Left renal pelvis (tissue), 4 donors: ENCODE measurements at places on chromosomes 11 and 22. TPM values are rescaled to one million over a fixed set of nuclear protein-coding genes. Genes with fewer than 3 reads are reported as not detected.

DNA sequence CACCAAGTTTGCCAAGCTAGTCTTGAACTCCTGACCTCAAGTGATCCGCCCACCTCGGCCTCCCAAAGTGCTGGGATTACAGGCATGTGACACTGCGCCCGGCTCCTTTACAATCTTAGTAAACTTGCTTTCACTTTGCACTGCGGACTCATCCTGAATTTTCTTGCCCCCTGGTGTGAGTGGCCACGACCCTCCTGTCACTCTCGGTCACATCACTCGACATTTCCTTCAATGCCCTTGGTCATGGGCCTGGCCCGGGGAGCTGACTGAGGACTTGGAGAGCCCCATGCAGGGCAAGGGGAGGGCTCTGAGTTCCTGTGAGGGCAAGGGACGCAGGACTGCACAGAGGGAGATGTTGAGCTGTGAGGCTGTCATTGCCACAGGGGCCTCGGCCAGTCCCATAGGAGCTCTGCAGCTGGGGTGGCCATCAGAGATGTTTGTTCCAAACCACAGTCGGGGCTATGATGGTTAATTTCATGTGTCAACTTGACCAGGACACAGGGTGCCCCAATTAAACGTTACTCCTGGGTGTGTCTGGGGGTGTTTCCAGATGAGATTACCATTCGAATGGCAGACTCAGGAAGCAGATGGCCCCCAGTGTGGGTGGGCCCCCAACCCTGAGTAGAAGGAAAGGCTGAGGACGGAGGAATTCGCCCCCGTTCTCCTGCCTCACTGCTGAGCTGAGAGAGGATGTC is 21.2 kb downstream of the A4GALT start:
- DNase-seq: no peak

- DNase-seq: no peak
Observed at GRCh38 chr22:36744413-36744765, 31.5 kb downstream of the IFT27 start.

DNA sequence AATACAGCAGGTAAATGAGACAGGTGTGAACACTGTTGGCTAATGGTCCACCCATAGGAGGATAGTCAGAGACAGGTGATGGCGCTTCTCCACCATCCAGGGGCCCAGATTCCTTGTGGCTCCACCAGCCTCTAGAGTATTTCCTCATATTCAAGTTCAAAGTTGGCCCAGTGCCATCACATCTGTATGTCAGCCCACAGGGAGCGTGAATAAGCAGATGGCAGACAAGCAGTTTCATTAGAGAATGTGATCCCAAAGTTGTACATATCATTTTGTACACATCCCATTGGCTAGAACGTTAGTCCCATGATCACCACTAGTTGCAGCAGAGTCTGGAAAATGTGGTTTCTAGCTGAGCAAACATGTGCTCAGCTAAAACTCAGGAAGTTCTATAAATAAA is 11.0 kb upstream of the CWF19L2 start:
- DNase-seq: no peak

DNA sequence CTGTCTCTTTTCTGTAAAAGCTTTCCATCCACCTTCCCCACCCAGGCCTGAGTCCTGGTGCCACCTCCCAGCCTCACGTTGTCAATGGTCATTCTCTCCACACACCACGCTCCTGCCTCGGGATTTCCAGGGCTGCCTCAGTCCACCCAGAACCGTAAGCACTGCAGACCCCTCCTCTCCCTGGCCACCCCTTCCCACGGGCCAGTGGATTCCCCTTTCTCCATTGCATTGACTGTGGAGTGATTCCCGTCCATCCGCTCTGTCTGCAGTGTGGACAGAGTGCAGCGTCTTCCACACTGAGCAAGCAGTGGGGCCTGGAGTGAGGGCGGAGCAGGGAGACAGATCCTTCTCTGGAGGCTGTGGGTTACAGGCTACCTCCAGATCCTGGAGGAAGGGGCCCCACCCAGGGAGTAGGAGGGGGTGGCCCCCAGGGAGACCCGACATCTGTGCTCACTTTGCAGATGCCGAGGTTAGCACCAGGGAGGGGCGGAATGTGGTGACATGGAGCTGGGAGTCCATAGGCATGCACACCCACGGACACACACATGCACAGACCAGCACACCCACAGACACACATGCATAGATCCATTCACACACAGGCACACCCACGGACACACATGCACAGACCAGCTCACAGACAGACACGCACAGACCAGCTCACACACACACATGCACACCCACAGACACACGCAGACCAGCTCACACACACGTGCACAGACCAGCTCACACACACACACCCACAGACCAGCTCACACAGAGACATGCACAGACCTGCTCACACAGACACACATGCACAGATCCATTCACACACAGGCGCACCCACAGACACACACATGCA is 109.6 kb upstream of the B3GAT1 start:
- no peak for DNase-seq

DNA sequence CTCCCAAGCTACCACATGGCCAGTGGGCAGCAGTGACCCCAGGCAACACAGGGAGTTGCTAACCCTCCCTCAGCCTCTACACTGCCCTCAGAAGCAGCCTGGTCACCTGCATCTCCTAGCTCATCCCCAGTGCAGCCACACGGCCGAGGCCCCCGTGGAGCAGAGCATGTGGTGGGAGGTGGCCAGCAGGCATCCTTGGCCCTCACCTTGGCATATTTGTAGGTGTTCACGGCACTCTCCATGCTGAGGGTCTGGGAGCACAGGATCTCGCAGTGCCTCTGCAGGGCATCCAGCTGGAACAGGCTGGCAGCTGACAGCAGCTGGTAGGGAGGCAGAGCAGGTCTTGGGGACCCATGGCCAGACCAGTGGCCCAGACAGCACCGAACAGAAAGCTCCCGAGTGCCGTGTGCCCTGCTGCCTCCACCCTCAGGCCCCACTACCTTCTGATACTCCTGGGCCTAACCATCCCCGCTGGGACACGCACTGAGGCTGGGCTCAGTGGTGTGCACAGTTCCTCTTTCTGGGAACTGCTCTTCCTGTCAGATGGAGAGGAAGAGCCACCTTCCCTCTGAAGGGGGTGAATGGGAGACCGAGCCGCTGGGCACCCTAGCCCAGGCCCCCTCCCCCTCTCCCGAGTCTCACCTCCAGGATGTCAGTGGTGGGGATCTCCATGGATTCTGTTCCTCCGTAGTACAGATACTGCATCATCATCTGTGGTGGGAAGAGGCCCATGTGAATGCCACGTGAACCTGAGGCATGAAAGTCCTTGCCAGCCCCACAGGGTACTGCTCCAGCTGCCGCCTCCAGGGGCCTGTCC is 48.8 kb downstream of the NAT10 start:
- no peak for DNase-seq

- DNase-seq: no peak
Observed at GRCh38 chr11:64198511-64198910, 8.0 kb upstream of the FERMT3 start.

DNA sequence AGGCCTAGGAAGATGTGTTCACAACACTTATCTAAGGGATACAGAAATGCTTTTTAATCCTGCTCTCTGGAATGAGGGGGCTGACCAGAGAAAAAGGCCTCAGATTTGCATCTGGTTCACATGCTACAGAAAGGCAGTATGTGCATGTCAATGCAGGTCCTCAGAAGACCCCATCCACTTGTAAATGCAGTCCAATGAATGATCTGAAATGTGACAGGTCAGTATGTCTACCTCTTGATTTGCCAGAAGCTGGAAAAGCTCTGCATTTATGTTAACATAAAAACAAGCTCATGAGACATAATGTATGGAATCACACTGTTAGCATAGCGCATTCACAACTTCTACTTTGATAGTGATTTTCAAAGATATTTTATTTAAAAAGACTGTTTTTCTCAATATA is 367.4 kb upstream of the CHORDC1 start:
- no peak for DNase-seq

DNA sequence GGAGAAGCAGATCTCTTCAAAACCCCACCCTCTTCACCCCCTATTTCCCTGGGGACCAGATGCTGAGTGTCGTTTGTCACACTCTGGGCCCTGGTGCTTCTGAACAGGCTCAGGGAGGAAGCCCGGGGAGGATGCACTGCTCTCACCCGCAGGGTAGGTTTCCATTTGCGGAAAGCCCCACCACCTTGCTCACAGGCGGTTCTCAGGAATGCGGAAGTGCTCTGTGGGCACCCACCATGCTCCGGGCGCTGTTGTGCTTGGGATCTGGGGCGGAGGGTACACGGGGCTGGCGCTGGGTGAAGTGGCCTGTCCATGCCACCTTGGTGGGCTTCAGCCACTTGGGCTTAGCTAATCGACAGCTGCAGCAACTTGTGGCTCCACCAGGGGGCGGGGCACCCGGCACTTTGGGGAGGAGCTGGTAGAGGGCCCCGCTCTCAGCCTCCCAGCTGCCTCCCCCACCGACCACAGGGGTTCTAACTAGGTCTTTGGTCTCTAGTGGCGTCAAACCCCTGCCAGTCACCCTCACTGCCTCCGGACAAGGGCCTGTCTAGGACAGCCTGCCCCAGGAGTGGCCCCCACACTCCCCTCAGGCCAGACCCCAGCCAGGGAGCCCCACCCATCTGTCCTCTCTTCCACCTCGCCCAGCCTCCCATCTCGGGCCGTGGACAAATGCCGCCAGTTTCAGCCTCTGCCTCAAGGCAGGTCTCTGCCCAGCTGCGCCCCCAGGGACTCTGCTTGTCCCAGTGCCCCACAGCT is 7.4 kb downstream of the NDUFV1 start:
- DNase-seq: no peak

- no peak for DNase-seq
Observed at GRCh38 chr22:27779643-27780042, 21.9 kb downstream of the MN1 start.

GRCh38 chr22:38041760-38042487 is 15.3 kb upstream of the PICK1 start:
- DNase-seq: no peak

DNA sequence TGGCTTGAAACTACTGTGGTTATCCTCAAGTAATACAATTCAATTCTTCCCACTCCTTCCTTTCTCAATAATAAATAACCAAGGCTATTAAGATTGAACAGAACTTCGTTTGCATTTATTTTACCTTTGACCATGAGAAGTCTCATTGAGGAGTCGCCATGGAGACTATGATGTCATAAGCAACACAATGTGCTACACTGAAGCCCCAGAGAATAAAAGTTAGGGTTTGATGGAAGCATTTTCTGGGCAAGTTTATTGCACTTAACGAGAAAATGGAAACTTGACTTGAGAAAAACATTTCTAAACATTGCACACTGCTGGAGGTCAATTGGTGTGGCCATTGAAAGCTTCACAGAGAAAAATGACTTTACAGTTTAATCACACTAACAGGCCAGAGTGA is 121.5 kb downstream of the FAM76B start:
- DNase-seq: no peak

DNA sequence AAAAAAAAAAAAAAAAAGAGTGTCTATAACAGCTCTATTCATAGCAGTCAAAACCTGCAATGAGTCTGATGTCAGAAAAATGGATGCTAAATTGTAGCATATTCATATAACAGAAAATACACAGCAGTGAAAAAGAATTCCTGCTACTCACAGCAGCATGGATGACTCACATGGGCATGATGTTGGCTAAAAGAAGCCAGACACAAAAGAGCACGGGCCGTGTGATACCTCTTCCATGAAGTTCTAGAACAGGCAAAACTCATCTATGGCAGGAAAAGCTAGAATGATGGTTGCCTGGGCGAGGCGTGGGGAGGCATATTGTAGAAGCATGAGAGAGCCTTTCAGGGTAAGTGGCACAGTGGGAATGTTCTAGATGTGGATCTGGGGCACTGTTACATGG is 18.9 kb downstream of the PLAAT3 start:
- no peak for DNase-seq

DNA sequence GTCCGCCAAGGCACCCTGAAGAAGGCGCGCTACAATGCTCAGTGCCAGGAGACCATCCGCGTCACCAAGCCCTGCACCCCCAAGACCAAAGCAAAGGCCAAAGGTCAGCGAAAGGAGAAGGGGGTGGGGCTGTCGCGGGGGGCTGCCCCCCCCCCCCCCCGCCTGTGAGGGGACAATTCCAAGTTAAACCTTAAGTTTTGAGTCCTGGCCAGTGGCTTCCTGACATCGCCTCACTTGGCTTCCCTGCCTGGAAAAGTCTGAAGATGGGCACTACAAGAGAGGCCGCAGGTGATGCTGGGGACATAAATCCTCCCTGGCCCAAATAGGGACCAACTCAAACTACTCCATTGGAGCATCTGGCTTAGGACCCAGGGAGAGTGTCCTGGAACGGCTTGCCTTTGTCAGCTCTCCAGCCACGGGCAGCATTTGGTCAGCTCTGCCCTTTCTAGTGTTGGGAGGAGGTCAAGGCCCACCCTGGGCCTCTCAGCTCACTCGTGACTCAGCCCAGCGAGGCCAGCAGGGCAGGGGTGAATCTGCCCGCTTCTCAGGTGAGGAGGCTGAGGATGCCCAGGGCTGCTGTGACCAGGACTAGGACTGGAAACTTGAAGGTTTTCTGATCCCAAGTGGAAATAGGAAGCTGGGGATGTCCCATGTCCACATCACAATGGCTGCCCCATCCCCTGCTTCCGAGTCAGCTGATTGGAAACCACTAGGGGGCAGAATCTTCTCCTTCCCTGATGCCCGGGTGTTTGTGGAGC is 1.4 kb downstream of the MDK start:
- DNase-seq: no peak

DNA sequence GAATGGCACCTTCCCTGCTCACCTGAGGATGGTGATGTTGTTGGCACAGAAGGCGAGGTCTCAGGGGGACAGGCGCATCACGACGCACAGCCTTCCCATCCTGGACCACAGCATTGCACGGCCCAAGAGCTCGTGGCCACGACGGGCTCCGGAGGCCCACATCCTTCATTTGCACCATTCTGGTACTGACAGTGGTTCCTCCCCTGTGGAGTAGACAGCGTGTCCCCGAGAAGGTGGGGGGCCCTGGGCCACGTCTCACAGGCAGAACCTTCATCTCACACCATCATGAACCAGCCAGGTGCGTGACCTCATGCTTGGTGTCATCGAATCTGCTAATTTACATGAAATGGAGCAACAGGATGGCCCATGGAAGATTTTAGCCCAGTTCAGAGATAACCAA is 180.0 kb downstream of the CTTN start:
- DNase-seq: no peak

- DNase-seq: no peak
Observed at GRCh38 chr22:17922925-17923903, 101.1 kb downstream of the MICAL3 start.

GRCh38 chr11:114058026-114058706 is 1.3 kb upstream of the ZBTB16 start:
- DNase-seq: no peak

Gene OR52I2
- not detected for polyA plus RNA-seq

Gene OR8D2
- not detected for polyA plus RNA-seq

Gene CHID1
- 123 TPM for polyA plus RNA-seq

Gene FADS1
- polyA plus RNA-seq: 43.1 TPM

Gene NXPE4
- not detected for polyA plus RNA-seq

Gene SLC1A2
- 0.46 TPM for polyA plus RNA-seq

Gene OR56A4
- polyA plus RNA-seq: 0.06 TPM

Gene NPAS4
- 0.33 TPM for polyA plus RNA-seq

Gene PRPF19
- 89.2 TPM for polyA plus RNA-seq

Gene RASL10A
- 0.39 TPM for polyA plus RNA-seq

Gene PIH1D2
- polyA plus RNA-seq: 11.6 TPM
